ENCODE measurements at places on chromosomes 1 and 21.

DNA sequence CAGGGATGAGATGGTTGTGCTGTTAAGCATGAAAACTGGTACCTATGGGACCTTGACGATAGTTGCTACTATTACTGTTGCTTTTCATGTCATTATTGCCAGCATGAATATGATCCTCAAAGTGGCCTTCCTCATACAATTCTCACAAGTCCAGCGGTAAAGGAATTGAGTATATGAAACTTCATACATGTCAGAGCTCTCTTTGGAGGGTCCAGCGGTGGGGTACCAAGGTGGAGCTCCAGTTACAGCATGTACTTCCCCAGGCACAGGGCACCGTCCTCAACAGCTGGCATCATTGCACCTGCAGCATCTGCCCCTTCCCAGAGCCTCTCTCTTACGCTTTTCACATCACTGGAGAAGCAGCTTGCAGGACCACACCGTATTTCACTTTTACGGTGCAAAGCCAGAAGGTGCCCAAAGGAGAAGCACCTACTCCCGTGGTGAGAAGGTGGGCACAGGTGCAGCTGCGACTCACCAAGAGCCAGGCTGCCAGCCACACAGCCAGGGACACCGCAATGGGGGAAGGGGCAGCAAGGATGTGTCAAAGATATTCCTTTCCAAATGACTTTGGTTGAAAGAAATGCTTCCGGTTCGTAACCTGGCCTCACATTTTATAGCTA is 166.4 kb upstream of the IRF2BP2 start:
- DNase-seq, result no peak

DNA sequence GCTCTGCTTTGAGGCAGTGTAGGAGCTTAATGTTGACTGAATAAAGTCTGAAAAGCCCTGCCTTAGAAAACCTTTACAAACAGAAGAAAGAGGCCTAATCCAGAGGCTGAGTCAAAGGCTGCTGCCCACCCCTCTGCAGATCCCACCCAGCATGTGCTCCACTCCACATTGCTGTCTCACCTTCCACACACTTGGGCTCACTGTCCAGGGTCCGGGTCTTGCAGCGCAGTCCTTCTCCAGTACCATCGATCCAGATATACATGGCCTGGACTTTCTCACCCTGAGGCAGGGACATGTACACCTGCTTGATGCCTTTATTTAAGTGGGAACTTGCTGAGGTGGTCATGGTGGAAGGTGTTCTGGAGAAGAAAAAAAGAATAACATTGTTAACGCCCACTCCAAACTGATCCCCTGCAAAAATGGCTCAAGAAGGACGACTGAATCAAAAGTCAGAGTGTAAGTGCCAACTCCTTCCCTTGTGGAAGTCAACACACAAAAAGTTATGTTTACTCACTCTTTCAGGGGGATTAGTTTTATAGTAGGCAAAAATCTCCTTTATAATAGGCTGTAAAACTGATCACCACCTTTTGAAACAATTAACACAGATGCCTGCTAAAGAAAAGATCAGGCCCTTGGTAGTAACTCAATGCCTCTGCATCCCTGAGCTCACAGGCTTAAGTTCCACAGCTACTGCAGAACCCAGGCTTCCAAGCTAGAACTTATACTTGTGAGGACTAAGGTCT is 3.0 kb downstream of the GLUL start:
- no peak for DNase-seq

DNA sequence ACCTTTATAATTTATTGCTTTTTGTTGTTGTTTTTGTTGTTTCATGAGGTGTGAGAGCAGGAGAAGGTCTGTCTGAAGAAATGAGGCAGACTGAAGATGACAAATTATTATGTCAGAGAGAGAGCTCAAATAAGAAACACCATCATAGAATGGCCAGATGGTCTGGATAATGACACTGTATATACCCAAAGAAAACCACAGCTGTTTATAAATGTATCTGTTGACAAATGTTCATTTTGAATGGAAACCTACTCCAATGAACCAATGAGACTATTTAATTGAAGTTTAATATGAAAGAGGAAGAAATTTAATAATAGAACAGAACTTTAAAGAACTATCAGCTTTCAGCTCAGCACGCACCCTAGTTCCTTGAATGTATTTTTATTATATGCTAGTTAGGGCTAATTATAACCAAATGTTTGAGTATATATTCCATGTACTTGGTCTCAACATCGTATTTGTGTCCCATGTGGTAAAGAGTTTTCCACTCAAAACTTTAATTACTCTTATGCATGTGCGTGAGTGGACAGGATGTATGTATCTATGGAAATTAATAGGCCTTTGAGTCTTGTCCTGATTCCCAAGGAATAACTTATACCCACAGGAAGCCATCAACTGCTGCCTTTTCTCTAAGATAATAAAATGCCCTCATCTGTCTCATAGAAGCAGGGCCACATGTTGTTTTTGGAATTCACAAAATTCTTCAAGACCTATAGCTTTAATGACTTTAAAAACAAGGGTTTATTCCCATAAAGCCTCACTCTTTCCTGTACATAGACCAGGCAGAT is 202.7 kb downstream of the KCNK2 start:
- no peak for DNase-seq

DNA sequence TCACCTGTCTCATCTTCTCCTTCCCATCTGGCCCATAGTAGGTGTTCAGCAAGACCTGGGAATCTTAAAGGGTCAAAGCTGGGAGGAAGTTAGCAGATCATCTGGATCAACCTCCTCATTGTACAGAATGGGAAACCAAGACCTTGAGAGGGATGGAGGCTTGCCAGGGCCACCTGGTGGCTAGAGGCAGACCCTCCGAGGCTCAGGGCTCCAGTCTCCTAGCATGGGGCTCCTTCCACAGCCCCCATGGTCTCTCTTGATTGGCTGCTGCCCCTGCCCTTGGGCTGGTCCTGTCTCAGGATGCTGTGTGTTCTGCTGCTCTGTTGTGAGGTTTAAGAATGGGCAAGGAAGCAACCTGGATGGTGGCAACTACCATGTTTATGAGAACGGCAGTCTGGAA is 68.7 kb upstream of the CNTN2 start:
- DNase-seq, result no peak

GRCh38 chr1:89908672-89909436 is 86.1 kb upstream of the ZNF326 start:
- peak; percentile 91 for DNase-seq

DNA sequence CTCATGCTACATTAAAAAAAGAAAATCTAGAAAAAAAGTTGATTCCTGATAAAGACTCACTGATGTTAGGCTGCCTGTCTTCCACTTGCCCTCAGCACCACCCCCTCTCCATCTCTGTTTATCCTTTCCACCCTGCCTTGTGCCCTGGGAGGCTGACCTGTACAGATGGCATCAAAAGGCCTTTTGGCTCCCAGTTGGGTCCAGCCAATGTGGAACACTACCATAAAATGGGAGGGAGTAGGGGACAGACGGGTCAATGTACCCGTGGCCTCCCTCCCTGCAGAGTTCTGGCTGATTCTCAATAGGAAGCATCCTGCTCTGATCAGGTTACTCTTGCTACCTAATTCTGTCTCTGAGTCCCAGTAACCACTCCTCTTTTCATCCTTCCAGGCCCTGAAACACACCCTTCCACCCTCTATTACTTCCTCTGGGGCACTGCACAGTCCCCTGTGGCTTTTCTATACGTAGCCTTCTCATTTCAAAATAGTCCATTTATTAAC is 300.0 kb downstream of the HHIPL2 start:
- no peak for DNase-seq

GRCh38 chr1:53257454-53258081 is 19.2 kb upstream of the MAGOH start:
- DNase-seq, result no peak

DNA sequence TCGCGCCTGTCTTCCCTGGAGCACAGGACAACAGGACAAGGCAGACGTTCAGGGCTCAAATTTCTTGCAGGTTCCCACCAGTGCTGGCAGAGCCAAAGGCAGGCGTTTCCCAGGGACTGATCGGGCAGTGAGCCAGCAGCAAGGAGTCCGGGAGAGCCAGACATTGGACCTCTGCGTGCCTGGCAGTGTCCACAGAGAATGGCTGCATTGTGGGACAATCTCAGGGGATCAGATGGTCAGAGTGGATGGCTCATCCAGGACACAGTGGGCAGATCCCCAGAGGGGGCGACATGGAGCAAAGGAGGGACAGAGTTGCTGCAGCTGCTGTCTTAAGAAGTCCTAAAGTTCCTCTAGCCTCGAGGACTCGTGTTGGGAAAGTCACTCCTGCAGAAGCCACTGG is 4.6 kb downstream of the TMEM63A start:
- no peak for DNase-seq

DNA sequence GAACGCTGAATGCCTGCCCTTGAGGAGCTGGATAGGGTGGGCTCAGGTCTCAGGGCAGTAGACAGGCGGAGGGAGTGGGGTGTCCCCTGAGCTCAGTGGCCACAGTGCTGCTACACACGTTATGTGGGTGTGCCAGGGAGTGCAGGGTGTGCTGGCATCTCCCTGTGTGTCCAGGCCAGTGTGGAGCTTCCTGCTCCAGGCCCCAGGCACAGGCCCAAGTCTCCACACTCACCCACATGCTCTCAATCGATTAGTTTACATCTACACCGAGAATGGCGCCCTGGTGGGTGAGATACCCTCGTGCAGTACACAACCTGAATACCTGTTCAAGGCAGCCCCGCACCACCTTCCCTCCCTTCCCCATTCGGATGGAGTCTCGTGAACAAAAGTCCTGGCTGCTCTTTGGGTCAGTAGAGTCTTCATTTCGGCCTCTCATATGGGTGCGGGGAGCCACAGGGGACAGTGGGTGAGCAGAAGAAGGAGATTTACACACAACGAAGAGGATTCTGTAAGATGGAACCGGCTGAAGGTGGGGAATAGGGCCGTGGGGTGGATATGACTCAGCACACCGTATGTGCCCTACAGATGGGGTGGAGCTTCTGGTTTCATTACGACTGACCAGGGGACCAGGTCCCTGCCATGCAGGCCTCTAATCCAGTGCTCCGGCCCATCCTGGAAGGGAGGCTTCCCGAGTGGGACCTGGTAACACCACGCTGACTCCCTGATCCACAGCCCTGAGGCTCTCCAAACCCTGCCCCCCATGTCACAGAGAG is 93.3 kb downstream of the SPSB1 start:
- no peak for DNase-seq

GRCh38 chr1:243493156-243494129 is 237.6 kb downstream of the SDCCAG8 start:
- DNase-seq, result no peak
